ENCODE measurements at places on chromosomes 6 and 20. TPM values are rescaled to one million over a fixed set of nuclear protein-coding genes. Genes with fewer than 3 reads are reported as not detected.

LGSN gene
- total RNA-seq: not detected

HUS1B gene
- 0.22 TPM for total RNA-seq

CPNE5 gene
- not detected for total RNA-seq

MED23 gene
- total RNA-seq: 48.2 TPM

OOEP gene
- not detected for total RNA-seq

PRPH2 gene
- total RNA-seq: 0.79 TPM

BTN1A1 gene
- total RNA-seq: not detected

SSTR4 gene
- total RNA-seq: 0.43 TPM

GCNT2 gene
- total RNA-seq: 0.79 TPM

KCNQ5 gene
- total RNA-seq: 0.43 TPM

TMEM239 gene
- total RNA-seq: not detected

PRL gene
- total RNA-seq: not detected

PPARD gene
- total RNA-seq: 7.1 TPM

PSORS1C2 gene
- total RNA-seq: not detected

RSPH9 gene
- 2.4 TPM for total RNA-seq

LY6G6C gene
- total RNA-seq: 0.39 TPM

OLIG3 gene
- not detected for total RNA-seq

GABRR2 gene
- 1.2 TPM for total RNA-seq

AVP gene
- total RNA-seq: not detected

DHX16 gene
- 28.3 TPM for total RNA-seq

HEBP2 gene
- total RNA-seq: 18.1 TPM

GSTA2 gene
- total RNA-seq: not detected

CCN2 gene
- total RNA-seq: 59.9 TPM

ZC3H12D gene
- total RNA-seq: 0.39 TPM

E2F3 gene
- 3.9 TPM for total RNA-seq

SERPINB6 gene
- total RNA-seq: 37.3 TPM

SOX12 gene
- 17.6 TPM for total RNA-seq

FHL5 gene
- total RNA-seq: not detected

RAET1E gene
- not detected for total RNA-seq

SYNJ2 gene
- 1.2 TPM for total RNA-seq

TNNC2 gene
- not detected for total RNA-seq

VWA7 gene
- 3.8 TPM for total RNA-seq

COL20A1 gene
- not detected for total RNA-seq

DACT2 gene
- total RNA-seq: 0.65 TPM

FANCE gene
- total RNA-seq: 7.4 TPM

Measured in placental epithelial cell (primary cell).